Activated CD8-positive, alpha-beta memory T cell treated with anti-CD3 and anti-CD28 coated beads, Interleukin-2, amount 10 ng/mL, durations not matched to agents 7 days and 5 days (primary cell): ENCODE measurements at places on chromosomes 12 and 14. TPM values are rescaled to one million over a fixed set of nuclear protein-coding genes. Genes with fewer than 3 reads are reported as not detected.

- no peak for DNase-seq
- no peaks in the 10 kb centered on the region for H3K4me1 ChIP-seq
Observed at GRCh38 chr12:82524641-82525040, 162.1 kb upstream of the TMTC2 start.

Gene CCDC38
- 0.12 TPM for total RNA-seq

DNA sequence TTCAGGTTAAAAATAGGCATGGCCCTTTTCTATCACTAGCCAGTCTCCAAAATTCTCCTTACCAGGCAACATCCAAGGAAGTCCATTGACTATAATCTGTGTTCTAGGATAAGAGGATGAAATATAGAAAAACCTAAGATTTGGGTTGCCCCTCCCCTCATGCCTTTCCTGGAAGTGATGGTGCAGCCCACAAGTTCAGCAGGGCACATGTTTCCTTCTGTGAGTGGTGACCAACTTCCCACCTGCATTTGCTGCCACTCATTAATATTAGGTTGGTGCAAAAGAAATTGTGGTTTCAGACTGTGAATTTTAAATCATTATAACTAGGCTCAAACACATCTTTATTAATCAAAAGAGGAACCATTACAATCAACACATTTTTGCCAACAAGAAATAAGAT is 250.5 kb upstream of the FKBP4 start:
- peaks cover 2% of the 10 kb centered on the region for H3K36me3 ChIP-seq
- H3K27me3 ChIP-seq: no peaks in the 10 kb centered on the region
- peak; percentile 52 for DNase-seq
- no peak overlapping the region for H3K4me3 ChIP-seq
- H3K4me1 ChIP-seq: peaks cover 24% of the 10 kb centered on the region

Gene FOXG1
- total RNA-seq: not detected

Gene TEX22
- total RNA-seq: 3.7 TPM

DNA sequence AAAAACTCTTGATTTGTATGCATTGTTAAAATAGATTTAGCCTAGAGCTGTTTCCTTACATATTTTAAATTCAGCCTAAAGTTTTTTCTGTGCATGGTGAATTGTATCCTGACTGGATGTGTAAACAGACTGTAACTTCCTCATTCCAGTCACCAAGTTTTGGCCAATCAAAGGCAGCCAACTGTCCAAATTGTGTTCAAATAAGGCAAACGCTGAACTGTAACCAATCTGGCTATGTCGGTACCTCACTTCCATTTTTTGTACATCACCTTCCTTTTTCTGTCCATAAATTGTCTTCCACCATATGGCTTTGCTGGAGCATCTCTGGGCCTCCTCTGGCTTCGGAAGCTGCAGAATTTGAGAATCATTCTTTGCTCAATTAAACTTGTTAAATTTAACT is 1921.9 kb upstream of the SEL1L start:
- no peak overlapping the region for H3K27ac ChIP-seq
- H3K36me3 ChIP-seq: no peaks in the 10 kb centered on the region
- H3K4me3 ChIP-seq: no peak overlapping the region
- no peaks in the 10 kb centered on the region for H3K4me1 ChIP-seq
- DNase-seq: no peak

DNA sequence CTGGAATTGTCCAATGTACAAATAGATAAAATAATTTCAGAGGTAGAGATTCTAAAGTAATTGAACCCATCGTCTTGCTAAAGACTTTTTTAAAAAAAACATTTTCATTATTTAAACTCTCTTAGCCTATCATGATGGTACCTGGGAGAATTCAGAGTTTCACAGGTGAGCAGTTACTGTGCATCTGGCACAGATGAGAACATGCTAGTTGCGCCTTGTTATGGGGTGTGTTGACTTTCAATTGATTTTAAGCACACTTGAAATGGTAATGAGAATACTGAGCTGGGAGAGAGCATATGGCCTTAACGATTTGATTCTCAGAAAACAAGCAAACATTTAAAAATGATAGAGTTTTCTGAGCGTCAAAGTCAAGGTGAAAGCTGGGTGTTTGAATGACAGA is 66.6 kb downstream of the FLRT2 start:
- H3K4me1 ChIP-seq: no peaks in the 10 kb centered on the region
- H3K27me3 ChIP-seq: no peaks in the 10 kb centered on the region
- H3K27ac ChIP-seq: no peak overlapping the region
- DNase-seq: no peak
- H3K4me3 ChIP-seq: no peak overlapping the region

DNA sequence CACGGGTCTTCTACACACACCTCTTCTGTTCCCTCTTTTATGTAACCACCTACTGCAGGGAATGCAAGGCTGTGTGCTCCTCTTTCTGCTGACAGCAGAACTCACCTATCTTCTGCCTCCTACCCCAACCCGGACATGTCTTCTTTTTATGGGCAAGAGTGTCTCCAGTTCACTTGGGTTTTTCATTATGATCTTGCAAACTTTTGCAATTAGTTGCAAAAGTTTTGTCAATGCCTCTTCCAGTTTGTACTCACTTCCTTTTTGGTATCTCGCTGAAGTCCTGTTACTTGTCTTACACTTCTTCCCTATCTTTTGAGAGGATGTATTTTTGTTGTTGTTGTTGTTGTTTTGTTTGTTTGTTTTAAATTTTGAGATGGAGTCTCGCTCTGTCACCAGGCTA is 50.6 kb downstream of the DRAM1 start:
- H3K27ac ChIP-seq: no peak overlapping the region
- peaks cover 20% of the 10 kb centered on the region for H3K4me1 ChIP-seq
- no peaks in the 10 kb centered on the region for H3K27me3 ChIP-seq
- no peak overlapping the region for H3K4me3 ChIP-seq
- no peak for DNase-seq
- peaks cover 4% of the 10 kb centered on the region for H3K36me3 ChIP-seq

GRCh38 chr14:89681086-89682018 is 264.3 kb upstream of the FOXN3 start:
- peak overlapping the region; percentile 84 for H3K27ac ChIP-seq
- DNase-seq: peak; percentile 57
- H3K4me1 ChIP-seq: peaks cover 28% of the 10 kb centered on the region
- peaks cover 24% of the 10 kb centered on the region for H3K36me3 ChIP-seq

Gene CYP46A1
- 0.15 TPM for total RNA-seq

- H3K27ac ChIP-seq: no peak overlapping the region
- no peaks in the 10 kb centered on the region for H3K4me1 ChIP-seq
- no peaks in the 10 kb centered on the region for H3K36me3 ChIP-seq
- H3K27me3 ChIP-seq: peaks cover 3% of the 10 kb centered on the region
- DNase-seq: no peak
Observed at GRCh38 chr14:58808828-58809227, 171.1 kb downstream of the DACT1 start.

DNA sequence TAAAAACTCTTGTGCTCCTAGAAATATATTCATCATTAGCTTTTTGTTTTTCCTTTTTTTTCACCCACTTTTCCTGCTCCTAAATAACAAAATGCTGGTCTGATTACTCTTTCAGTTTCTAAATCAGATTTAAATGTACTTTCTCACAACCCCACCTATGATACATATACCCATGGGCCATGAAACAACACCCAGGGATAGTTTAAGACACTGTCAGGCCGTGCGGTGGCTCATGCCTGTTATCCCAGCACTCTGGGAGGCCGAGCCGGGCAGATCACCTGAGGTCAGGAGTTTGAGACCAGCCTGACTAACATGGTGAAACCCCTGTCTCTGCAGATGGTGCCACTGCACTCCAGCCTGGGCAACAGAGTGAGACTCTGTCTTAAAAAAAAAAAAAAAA is 1.6 kb upstream of the NUMB start:
- no peak overlapping the region for H3K27ac ChIP-seq
- H3K4me3 ChIP-seq: no peak overlapping the region
- peaks cover 2% of the 10 kb centered on the region for H3K36me3 ChIP-seq

Gene LAG3
- total RNA-seq: 420 TPM

- no peak overlapping the region for H3K27ac ChIP-seq
- peaks cover 4% of the 10 kb centered on the region for H3K36me3 ChIP-seq
- H3K27me3 ChIP-seq: no peaks in the 10 kb centered on the region
- peaks cover 7% of the 10 kb centered on the region for H3K4me1 ChIP-seq
- no peak overlapping the region for H3K4me3 ChIP-seq
- no peak for DNase-seq
Observed at GRCh38 chr14:102192840-102193502, 53.3 kb downstream of the WDR20 start.

GRCh38 chr14:81415781-81416180 is 15.7 kb upstream of the STON2 start:
- peaks cover 4% of the 10 kb centered on the region for H3K4me1 ChIP-seq
- DNase-seq: no peak
- no peaks in the 10 kb centered on the region for H3K36me3 ChIP-seq
- H3K27ac ChIP-seq: no peak overlapping the region

DNA sequence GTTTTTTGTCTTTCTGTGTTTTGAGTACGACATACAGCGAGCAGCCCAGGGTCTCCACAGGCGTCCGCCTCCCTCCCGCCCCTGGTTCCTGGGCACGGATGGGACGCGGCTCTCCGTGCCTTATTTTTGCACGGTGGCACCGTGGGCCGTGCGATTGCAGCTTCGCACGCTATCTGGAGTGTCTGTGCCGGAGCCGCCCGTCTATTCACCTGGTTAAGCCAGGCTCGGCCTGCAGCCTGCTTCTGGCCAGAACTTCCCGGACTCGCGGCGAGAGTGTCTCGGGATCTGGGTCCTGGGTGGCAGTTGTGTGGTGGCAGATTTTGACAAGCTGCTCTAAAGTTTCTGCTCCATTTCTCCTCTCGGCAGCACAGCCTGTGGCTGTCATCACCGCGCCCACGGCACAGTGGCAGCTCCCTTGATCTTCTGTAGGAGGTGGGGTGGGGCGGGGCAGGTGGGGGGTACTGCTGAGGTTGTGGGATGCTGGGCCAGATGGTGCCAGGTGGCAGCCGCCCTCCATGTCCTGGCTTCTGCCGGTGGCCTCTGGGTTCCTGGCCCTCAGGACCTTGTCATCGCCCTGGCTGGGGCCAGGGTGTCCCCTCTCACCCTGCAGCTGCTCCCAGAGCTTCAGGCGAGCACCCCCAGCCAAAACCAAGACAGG is 2.9 kb downstream of the MMP17 start:
- H3K4me1 ChIP-seq: peaks cover 7% of the 10 kb centered on the region
- no peaks in the 10 kb centered on the region for H3K36me3 ChIP-seq
- no peak overlapping the region for H3K4me3 ChIP-seq
- H3K27me3 ChIP-seq: peaks cover 47% of the 10 kb centered on the region
- DNase-seq: no peak

DNA sequence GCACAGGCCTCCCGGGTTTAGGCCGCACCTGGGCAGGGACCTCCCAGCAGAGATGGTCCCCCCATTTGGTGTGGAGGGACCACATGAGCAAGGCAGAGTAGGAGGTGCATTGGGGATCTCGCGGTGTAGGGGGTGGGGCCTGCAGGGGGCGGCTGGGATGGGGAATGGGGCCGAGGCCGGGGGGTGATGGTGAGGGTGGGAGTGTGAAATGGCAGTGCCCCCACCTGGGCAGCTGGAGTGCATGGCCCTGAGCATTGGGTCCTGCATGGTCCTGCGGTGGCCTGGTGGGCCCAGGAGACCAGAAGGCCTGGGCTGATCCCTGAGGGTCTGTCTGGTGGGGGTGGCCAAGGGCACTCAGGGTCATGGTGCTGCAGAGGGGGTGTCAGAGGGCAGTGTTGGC is 111.8 kb downstream of the KIF26A start:
- no peaks in the 10 kb centered on the region for H3K4me1 ChIP-seq
- H3K36me3 ChIP-seq: peaks cover 2% of the 10 kb centered on the region
- DNase-seq: no peak
- no peaks in the 10 kb centered on the region for H3K27me3 ChIP-seq

Gene SPIC
- not detected for total RNA-seq

GRCh38 chr12:11815397-11815796 is 165.9 kb downstream of the ETV6 start:
- no peaks in the 10 kb centered on the region for H3K27me3 ChIP-seq
- no peak overlapping the region for H3K27ac ChIP-seq
- peaks cover 26% of the 10 kb centered on the region for H3K4me1 ChIP-seq
- no peak overlapping the region for H3K4me3 ChIP-seq

- no peaks in the 10 kb centered on the region for H3K4me1 ChIP-seq
- H3K4me3 ChIP-seq: no peak overlapping the region
- DNase-seq: no peak
- H3K36me3 ChIP-seq: peaks cover 38% of the 10 kb centered on the region
Observed at GRCh38 chr12:3697311-3697870, 55.5 kb downstream of the CRACR2A start.

GRCh38 chr12:104455578-104456416 is 951 bp upstream of the CHST11 start:
- DNase-seq: no peak
- peak overlapping the region; percentile 86 for H3K27ac ChIP-seq
- no peaks in the 10 kb centered on the region for H3K27me3 ChIP-seq
- peaks cover 19% of the 10 kb centered on the region for H3K4me1 ChIP-seq

DNA sequence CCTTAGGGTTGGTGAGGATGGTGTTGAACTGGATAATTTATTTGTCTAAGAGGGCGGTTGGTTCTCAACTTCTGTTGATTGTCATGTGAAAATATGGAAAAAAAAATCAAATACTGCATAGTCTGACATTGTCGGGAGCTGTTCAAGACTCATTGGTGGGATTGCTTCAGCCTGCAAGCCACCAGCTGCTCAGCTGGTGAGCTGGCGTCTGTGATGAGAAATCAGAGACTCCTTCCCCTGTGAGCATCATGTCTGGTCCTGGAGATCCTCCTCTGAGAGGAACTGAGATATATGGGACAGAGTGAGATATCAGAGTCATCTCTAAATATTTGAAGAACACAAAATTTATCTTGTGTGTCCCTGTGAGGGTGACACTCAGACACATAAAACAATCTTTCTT is 49.9 kb downstream of the TRIM9 start:
- DNase-seq: no peak
- no peaks in the 10 kb centered on the region for H3K36me3 ChIP-seq
- H3K4me3 ChIP-seq: no peak overlapping the region
- no peak overlapping the region for H3K27ac ChIP-seq
- H3K4me1 ChIP-seq: no peaks in the 10 kb centered on the region
- no peaks in the 10 kb centered on the region for H3K27me3 ChIP-seq

- peaks cover 2% of the 10 kb centered on the region for H3K27me3 ChIP-seq
- H3K27ac ChIP-seq: no peak overlapping the region
- no peaks in the 10 kb centered on the region for H3K4me1 ChIP-seq
- H3K4me3 ChIP-seq: no peak overlapping the region
- DNase-seq: no peak
Observed at GRCh38 chr12:94516985-94517384, 57.3 kb upstream of the CEP83 start.

GRCh38 chr12:49598527-49598926 is 6.9 kb downstream of the FAM186B start:
- H3K4me3 ChIP-seq: no peak overlapping the region
- H3K36me3 ChIP-seq: no peaks in the 10 kb centered on the region
- no peak for DNase-seq
- H3K4me1 ChIP-seq: no peaks in the 10 kb centered on the region
- H3K27ac ChIP-seq: no peak overlapping the region
